Keratinocyte (primary cell): ENCODE measurements at places on chromosomes 3 and 15. TPM values are rescaled to one million over a fixed set of nuclear protein-coding genes. Genes with fewer than 3 reads are reported as not detected.

GRCh38 chr3:66261355-66261754, 40.6 kb downstream of the SLC25A26 start:
- DNase-seq, result no peak

GRCh38 chr15:48383031-48383430, 51.8 kb downstream of the DUT start:
- no peak for DNase-seq

DNA sequence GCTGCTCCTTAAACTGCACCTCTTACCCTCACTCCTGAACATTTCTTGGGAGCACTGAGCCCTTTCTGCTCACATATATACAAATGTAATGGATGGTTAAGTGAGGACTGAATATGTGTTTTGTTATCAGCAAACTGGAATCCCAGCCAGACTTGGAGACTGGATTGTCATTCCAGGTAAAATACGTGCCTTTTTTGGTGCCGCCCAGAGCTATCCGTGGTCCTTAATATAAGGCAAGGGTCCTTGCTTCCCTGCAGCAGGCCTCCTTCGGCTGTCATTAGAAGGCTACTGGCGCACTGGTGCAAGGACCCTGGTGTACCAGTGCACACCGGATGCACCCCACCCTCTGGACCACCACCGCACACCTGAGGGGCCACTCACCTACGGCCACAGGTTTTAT, 1.1 kb upstream of the GABRB3 start:
- DNase-seq, result no peak

DNA sequence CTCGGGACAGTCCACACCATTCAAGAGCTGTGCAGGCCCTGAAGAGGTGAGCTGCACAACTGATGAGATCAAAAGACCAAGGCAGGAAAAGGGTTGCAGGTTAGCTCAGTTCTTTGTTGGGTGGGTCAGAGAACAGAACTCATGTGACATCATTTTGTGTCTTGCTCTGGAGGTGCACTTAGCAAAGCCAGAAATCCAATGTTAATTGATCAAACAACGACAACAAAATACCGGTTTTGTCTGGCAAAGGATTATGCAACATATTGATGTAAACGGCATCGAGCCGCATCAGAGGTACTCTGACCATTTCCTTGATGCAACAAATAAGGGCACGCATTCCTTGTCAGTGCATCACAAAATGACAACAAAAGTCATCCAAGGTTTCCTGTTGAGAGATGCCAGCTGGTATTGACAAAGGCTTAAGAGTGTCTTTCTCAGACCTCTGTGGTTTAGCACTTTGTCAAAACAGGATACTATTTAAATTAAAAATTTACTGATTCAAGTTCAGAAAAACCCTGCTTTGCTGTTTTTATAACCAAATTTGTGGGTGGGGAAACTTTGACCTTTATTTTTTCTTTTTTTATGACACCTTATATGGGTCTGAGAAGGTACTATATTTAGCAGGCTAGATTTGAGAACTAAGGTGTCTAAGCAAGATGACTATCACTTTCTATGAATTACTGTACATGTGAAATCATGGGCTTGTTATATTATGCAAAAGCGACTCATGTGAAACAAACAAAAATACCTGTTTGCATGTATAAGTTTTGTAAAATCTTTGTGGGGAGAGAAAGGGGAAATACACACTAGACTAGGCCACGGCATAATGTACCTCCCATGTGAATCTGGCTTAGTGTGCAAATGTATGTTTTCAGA, 496.1 kb downstream of the FOXP1 start:
- DNase-seq, result no peak

DNA sequence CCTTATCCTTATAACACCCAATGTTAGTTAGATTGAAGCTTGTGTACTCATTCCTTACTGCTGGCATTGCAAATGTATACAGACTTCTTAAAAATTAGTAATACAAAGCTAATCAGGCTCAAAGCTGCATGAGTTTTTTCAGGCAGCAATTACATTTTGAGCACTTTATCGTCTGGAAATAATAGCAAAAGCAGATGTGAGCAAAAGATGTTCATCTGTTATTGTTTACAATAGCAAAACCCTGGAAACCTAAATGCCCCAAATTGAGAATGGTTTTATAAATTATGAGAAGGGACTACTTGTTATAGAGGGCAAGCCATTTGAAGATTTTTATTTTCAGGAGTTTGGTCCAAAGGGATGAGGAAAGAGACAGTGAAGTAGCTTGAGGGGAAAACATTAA, 126.4 kb downstream of the GADL1 start:
- DNase-seq, result no peak

DNA sequence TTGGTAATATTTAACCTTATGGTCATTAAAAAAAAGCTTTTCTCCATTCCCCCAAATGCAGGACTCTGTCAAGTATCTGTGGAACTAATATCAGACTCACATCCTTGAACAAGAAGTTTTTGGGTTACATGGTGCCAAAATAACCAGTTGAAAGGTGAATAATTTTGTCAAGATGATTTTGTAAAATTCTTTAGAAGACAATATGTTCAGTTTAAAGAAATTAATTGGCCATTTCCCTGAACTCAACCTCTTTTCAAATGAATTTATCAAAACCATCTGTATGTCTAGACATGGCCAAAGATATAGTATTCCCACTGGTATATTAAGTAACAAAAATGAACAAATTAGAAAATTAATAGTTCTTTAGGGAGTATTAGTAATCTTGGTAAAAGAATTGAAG, 280.5 kb downstream of the MBNL1 start:
- no peak for DNase-seq

DNA sequence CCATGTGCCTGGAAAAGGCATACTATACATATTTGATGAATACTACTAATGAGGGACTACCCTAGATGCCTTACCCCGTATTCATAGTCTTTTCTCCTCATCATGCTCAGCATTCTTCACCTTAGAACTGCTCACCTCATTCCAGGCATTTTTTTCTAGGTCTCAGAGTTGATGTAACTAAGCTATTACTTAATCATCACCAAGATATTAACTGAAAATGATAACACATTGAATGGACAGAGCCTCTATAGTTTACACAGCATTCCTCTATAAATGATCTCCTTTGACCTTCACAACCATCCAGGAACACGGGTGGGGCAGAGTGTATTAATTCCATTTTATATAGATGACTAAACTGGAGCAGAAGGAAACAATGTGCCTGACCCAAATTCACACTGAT, 174.1 kb upstream of the DPH6 start:
- no peak for DNase-seq

DNA sequence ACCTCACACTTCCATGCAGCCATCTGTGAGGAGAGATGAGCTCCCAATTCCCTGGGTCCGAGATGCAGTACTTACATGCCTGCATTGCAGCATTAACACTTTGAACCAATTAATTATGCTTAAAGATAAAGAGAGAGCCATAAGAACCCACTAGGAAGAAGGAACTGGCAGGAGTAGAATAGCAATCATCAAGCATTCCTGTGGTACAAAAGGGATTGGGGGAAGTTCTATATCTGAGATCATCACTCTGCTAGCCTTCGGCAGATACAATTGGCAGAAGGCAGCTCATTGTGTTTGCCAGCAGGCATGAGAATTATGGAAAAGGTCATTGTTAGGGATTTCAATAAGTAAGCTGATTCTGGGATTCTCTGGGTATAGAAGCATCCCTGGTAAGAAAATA, 891.4 kb downstream of the NTRK3 start:
- DNase-seq, result peak; percentile 33

DNA sequence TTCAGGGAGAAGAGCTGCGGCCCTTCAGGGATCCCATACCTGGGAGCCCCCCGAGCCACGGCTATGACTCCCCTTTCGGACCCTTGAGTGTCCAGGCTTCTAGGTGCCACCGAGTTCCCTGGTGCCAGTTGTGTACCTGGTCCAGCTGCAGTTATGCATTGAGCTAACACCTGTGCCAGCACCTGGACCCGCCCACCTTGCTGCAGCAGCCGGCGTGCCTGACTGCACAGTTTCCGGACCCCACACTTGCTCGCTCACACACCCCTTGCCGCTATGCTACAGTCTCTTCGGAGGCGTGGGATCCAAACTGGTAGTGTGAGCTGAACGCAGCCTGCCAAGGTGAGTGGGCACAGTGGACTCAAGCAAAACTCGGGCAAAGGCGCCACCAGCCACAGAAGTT, 284.5 kb upstream of the ROBO1 start:
- no peak for DNase-seq

DNA sequence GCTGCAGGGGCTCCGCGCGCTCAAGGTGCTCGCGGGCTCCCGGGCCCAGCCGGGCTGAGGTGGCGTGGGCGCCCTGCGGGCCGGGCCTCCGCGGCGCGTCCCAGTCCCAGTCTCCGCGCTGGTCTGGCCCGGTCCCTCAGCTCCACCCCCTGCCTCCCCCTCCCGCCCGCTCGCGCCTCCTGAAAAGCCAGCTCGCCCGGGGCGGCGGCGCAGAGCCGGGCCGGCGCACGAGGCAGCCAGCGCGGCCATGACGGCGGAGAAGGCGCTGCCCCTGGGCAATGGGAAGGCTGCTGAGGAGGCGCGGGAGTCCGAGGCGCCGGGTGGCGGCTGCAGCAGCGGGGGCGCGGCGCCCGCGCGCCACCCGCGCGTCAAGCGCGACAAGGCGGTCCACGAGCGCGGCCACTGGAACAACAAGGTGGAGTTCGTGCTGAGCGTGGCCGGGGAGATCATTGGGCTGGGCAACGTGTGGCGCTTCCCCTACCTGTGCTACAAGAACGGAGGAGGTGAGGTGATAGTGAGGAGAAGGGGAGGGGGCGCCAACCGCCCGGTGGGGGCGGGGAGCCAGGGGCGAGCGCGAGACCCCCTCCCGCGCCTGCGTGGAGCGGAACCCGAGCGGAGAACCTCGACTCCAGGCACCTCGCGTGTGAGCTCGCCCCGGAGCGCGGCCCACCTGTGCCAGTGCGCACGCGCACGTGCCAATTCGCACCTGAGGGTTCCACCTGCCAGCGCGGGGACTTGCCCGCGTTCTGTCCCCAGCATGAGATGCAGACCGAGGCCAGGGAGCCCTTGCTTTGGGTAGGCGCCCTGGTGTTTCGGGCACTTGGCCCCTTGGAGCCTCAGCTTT, at the start of gene SLC6A11:
Gene SLC6A11, plus strand, starts transcription at position 210 of the 844 bp plus-strand sequence. Its CDS starts 38 bp downstream, at position 248.
- no peak for DNase-seq

DNA sequence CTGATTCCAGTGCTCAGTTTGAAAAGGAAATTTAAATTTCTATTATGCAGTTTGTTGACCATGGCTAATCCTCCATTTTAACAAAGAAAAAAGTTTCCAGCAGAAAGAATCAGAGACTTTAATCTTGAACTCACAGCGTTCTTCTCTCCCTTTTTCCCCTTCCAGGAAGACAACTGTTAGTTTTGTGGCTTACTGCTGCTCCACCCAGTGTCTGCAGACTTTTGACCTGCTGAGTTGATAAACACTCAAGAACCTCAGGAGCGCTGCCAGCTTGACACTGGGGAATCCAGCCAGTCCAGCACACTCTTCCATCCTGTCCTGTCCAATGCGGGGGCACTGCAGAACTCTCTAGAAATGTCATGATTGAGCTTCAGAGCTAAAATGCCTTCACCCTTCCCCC, 134.6 kb downstream of the LRRC28 start:
- no peak for DNase-seq

- no peak for DNase-seq
These were observed 143.8 kb upstream of the GADL1 start for GRCh38 chr3:31038086-31038739.

- no peak for DNase-seq
These were observed 1.2 kb downstream of the PFKFB4 start for GRCh38 chr3:48555231-48555948.

GRCh38 chr15:69723404-69724096, 270.9 kb downstream of the RPLP1 start:
- DNase-seq, result no peak

- DNase-seq, result peak; percentile 77
These were observed 44.5 kb downstream of the BCL2L10 start for GRCh38 chr15:52068004-52068615.

DNA sequence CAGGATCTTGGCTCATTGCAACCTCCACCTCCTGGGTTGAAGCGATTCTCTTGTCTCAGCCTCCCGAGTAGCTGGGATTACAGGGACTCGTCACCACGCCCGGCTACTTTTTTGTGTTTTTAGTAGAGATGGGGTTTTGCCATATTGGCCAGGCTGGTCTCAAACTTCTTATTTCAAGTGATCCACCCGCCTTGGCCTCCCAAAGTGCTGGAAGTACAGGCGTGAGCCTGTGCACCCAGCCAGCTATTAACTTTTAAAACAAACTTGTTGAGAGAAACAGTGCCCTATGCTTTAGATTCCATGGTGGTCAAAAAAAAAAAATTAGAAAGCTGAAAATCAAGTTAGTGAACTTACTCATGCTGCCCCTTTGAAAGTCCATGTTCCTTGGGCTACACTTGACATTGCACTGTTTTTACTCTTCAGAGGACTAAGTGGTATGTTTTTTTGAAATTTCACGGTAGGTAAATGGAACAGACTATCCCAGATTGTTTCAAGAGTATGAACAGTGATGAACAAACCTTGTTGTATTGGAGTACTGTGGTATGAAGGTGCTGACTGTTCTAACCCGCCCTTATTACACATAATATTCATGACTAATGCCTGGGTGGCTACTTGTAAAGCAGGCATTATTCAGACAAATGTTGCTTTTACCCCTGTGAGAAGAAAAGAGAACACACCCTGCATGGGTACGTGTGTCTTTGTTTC, 206.9 kb downstream of the KLHL25 start:
- DNase-seq, result peak; percentile 66

DNA sequence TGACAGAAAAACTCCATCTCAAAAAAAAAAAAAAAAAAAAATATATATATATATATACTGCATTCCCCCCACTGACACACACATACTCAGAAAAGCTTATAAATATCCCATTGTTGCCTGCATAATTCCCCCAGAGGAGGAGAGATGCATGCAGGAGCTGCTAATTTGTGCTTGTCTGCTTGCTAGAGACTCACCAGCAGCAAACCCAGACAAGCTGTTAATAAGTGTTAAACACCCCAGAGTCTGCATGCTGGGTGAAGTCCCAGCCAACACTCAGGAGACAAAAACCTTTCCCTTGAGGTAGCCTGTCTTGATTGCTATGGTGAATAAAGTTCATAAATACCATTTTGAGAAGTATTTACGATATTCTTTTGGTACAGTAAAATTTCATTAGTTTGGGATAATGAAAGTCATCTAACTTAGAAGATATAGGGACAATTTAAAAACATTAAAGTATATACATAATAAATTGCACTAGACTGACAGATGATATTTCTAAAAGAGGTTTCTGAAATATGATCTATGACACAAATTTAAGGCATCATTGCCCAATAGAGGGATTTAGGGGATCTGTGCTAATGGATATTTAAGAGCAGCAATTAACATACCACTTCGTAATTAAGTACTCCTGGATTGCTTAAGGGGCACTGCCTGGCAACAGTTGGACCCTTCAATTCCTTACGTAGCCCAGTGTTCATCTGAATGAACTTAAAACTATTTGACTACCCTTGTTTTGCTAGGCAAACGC, 400.0 kb upstream of the C2CD4B start:
- no peak for DNase-seq

DNA sequence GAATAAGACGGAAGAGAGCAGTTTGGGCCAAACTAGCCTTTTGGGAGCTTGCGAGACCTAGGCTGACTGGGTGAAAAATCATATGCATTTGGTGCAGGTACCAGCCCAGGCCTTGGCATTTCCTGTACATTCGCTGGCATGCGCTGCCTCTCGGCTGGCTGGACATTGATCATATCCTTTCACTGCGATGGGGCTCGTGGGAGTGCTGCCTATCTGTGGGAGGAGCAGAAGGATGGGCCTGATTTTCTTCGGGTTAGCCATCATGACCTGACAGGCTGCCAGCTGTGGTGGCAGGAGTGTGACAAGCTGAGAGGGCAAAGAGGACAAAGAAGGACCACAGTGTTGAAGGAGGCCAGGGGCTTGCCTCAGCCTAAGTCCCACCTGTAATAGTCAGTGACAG, 14.3 kb downstream of the CGNL1 start:
- DNase-seq, result no peak

NEDD4 gene
- 15.5 to 24.3 TPM (median 19.0 TPM) in 3 replicates for polyA plus RNA-seq

SERP1 gene
- polyA plus RNA-seq, result 56.2 to 84.2 TPM (median 61.8 TPM) in 3 replicates

ACTC1 gene
- polyA plus RNA-seq, result 0.08 to 0.10 TPM in 2 of 3 replicates, not detected in the other

ALDH1L1 gene
- 0.09 to 0.35 TPM (median 0.17 TPM) in 3 replicates for polyA plus RNA-seq

PLSCR2 gene
- polyA plus RNA-seq, result not detected in 3 replicates

CYP1A2 gene
- 0.04 to 0.09 TPM in 2 of 3 replicates, not detected in the other for polyA plus RNA-seq
